ENCODE measurements at places on chromosomes 7 and 10.

DNA sequence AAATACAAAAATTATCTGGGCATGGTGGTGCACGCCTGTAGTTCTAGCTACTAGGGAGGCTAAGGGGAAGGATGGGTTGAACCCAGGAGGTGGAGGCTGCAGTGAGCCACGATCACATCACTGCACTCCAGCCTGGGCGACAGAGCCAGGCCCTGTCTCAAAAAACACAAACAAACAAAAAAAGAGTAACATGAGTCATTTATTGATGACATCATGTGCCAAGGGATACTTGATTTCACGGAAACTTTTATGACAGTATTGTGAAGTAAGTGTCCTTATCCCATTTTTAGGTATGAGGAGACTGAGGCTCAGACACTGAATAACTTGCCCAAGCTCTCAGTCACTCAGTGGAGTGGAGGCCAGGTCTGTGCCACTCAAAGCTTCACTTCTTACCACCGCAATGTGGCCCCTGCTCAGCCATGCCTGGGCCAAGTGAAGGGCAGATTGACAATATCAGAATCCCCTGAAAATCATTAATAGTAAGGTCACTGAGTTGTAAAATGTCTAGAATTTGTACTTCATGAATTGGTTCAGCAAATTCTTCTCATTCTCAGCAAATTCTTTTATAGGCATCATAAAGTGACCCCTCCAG, 36.5 kb downstream of the EMX2 start:
- no peak for DNase-seq

DNA sequence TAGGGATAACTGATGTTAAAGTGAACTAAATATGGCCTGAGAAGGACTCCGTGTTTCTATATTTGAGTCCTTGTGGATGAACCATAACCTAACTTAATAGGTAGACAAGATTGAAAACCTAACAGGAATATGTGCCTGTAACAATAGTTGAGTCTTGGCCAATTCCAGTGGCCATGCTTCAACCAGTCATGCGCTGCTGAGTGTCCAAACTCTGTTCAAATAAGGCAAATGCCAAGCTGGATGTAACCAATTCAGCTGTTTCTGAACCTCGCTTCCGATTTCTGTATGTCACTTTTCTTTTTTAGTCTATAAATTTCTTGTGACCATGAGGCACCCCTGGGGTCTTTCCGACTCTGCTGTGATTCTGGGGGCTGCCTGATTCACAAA, 608.2 kb downstream of the GALNT17 start:
- no peak for DNase-seq

- no peak for DNase-seq
Measured at GRCh38 chr7:68839014-68839413, 759.3 kb upstream of the AUTS2 start.

- no peak for DNase-seq
Measured at GRCh38 chr7:49635800-49636199, 137.6 kb upstream of the VWC2 start.

- DNase-seq, result peak; percentile 41
Measured at GRCh38 chr10:106705681-106706100, 458.8 kb downstream of the SORCS1 start.
